Stimulated activated CD8-positive, alpha-beta memory T cell treated with anti-CD3 and anti-CD28 coated beads, Interleukin-2, amount 100 ng/mL, for 1 hour (primary cell): ENCODE measurements at places on chromosomes 16 and 17.

DNA sequence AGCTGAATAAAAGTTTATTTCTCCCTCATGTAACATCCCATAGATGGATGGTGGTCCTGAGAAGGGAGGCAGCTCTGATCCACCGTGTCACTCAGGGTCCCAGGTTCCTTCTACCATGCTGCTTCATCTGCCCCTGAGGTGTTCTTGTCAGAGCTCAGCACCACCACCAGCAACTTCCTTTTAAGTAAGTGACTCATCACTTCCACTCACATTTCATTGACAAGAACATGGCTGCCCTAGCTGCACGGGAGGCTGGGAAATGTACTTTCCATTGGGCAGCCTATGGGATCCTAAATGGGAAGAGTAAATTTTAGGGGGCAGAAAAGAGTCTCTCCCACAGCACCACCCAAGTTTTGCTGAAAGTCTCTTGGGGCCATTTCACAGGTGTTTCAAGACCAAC, 134.7 kb downstream of the USP31 start:
- DNase-seq = no peak

- no peak for DNase-seq
Observed at GRCh38 chr16:4548124-4548523, 8.0 kb upstream of the C16orf96 start.

DNA sequence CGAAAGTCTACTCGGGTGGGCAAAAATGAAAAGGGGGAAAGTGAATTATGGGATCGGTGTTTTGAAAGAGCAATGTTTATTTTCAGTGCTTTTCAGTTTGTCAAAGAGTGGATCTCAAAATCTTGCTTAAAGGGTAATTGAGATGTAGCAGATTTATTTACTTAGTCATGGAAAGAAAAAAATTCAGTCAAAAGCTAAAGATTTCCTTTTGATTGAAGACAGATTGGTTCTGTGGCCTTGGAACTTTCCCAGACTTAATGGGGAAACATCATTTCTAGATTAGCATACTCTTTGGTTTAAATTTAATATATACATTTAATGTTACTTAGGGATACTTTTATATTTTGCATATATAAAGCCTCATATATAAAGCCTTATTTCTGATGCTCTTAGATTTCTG, 20.6 kb downstream of the PRKAR1A start:
- DNase-seq = no peak

GRCh38 chr17:50797135-50797810, 30.0 kb upstream of the ANKRD40CL start:
- no peak for DNase-seq

DNA sequence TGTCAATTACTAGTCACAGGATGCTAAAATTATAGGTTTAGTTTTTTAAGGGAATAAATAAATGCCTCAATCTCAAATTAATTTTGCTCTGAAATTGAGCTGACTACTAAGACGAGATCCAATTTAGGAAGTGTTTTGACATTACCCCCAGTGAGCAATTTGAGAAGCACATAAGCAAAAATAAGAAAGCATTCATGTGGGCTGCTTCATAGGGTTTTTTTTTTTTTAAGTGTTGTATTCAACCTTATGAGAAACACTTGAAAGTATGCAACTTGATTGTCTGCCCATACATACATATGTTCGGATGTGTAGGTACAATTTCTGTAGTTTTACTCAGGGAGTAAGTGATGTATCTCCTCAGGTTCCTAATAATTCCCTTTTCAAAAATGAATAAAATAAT, 77.6 kb downstream of the PRKCA start:
- DNase-seq = no peak

- DNase-seq = no peak
Observed at GRCh38 chr17:1056761-1057160, 59.8 kb downstream of the TIMM22 start.

DNA sequence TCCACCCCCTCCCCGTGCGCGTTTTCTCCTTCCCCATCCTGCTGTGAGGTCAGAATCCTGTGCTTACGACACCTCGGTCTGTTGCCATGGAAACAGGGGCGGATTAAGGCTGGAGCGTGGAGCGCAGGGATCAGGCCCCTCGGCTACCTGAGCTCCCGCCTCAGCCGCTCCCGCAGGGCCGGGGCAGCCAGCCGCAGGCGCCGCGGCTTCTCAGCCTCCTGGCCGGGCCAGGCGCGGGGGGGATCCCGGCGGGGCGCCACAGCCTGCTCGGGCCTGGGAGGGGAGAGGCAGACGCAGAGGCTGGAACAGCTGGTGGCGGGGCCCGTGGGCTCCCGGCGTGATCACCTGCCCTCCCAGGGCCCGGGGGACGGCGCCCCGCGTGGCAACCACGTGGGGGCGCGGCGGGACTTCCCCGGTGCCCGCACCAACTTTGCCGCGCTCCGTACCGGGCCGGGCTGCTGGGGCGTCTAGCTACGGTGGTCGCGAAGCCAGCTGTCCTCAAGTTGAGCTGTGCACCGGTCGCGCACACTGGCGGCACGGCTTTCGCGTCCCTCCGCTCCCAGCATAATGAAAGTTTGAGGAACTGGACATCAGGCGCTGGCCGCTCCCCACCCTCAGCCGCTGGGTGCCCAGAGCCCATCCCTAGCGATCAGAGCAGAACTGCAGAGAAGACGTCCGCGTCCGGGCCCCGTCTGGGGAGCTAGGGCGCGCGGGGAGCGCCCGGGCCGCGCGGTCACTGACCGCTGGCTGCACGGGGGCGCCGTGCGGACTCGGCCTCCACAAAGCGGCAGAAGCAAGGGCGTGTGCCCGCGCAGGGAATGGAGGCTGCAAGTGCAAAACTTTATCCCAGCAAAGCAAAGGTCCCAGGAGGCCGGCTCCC, 1.2 kb downstream of the RTN4RL1 start:
- DNase-seq = no peak

- DNase-seq = no peak
Observed at GRCh38 chr16:71472051-71472450, 10.0 kb upstream of the ZNF23 start.

GRCh38 chr17:58232707-58233156, 5.7 kb upstream of the LPO start:
- DNase-seq = no peak

DNA sequence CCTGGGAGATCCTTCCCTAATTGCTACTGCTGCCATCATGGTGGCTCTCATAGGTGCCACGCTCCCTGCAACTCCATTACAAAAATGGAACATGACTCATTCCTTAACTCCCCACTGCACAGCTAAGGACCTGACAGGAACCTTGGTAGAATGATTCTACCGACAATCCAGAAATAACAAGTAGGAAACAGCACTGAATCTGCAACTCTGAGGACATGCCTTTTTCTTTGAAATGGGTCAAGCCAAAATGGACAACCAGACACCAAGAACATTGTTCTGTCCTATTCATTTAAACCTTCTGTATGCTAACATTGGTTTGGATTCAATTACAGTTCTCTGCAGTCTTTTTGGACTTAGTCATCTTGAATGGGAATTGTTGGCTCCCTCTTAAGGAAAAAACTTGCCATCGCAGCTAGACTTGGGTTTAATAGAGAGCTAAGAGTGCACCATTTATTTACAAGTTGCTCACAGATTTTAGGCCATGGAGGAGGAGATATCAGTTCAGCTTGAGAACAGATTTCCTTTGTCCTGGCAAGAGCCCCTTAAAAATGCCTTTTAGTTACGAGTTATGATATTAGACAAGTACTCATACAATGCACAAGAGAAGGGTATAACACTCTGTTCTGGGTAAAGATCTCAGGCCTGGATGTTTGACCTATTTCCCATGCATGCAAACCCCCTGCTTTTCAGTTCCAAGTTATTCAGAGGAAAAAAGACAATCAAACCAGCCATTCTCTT, 20.9 kb upstream of the NSRP1 start:
- DNase-seq = no peak

- no peak for DNase-seq
Observed at GRCh38 chr17:7258731-7259554, 3.3 kb downstream of the CLDN7 start.

DNA sequence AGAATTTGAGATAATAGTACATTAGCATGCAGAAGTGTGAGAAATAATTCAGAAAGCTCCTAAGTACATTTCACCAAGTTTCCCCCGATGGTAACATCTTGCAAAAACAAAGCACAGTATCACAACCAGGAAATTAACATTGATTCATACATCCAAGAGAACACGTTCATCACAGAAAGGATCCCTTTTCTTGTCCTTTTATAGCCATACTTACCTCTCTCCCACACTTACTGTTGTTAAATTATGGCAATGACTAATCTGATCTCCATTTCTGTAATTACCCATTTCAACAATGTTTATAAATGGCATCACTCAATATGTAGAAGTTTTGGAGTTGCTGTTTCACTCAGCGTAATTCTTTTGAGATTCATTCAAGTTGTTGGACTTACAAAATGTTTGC, 1260.0 kb downstream of the CDH8 start:
- no peak for DNase-seq

GRCh38 chr17:34989473-34989872, 9.2 kb downstream of the LIG3 start:
- DNase-seq = no peak

DNA sequence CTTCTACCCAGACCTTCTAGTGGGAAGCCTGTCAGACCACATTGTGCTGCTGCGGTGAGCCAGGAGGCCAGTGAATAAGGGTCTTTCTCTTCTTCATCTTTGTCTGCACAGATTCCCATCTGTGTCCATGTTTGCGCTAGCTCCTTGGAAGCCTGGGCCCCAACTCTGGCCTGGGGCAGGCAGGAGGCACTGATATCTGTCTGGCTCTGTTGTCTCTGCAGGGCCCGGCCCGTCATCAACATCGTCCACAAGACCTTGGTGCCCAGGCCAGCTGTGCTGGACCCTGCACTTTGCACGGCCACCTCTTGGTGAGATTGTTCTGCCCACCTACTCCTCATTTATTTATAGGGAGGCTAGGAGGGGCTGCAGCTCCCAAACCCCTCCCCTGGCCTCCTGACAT, 18.3 kb downstream of the ITGA3 start:
- DNase-seq = no peak

GRCh38 chr16:3495176-3495575, at the start of gene C16orf90:
C16orf90 (minus strand) TSS chr16:3495489; CDS start chr16:3495421, 68 bp downstream.
- DNase-seq = no peak

DNA sequence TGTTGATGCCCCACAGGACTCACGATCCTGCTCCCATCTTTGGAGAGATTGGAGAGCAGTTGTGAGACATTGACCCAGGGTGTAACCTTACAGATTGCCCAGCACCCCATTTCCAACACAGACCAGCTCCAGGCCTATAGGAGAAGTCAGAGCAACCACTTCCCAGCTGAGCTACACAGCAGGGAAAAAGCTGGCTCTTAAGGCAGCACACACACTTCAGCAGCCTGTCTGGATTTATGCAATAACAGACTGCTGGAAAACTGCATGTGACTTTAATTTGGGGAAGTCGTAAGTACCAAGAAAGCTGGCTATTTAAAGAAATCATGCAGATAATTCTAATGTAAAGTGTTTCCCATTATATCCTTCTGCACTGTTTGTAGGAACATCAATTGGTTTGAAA, 30.8 kb downstream of the NOG start:
- no peak for DNase-seq

- no peak for DNase-seq
Observed at GRCh38 chr16:81686391-81687130, 92.5 kb upstream of the PLCG2 start.

DNA sequence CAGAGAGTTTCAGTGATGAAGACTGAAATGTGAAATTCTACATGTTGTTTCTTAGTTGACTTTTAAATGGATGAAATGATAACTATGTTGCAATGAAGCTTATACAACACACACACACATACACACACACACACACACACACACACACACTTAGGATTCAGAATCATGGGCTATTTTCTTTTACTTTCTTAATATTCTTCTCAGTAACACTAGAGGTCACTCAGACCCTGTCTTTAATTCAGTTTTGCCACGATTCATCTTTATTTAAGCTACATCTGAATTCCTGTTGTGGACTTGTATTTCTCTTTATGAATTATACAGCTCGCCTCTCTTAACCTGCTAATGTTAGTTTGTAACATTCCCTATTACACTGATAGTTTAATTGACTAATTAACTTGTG, 109.6 kb upstream of the GOT2 start:
- no peak for DNase-seq

- no peak for DNase-seq
Observed at GRCh38 chr16:19316846-19317245, 31.3 kb downstream of the CLEC19A start.

- no peak for DNase-seq
Observed at GRCh38 chr17:74190807-74191406, 12.6 kb upstream of the RPL38 start.

- no peak for DNase-seq
Observed at GRCh38 chr16:75075688-75076268, 40.8 kb downstream of the LDHD start.

DNA sequence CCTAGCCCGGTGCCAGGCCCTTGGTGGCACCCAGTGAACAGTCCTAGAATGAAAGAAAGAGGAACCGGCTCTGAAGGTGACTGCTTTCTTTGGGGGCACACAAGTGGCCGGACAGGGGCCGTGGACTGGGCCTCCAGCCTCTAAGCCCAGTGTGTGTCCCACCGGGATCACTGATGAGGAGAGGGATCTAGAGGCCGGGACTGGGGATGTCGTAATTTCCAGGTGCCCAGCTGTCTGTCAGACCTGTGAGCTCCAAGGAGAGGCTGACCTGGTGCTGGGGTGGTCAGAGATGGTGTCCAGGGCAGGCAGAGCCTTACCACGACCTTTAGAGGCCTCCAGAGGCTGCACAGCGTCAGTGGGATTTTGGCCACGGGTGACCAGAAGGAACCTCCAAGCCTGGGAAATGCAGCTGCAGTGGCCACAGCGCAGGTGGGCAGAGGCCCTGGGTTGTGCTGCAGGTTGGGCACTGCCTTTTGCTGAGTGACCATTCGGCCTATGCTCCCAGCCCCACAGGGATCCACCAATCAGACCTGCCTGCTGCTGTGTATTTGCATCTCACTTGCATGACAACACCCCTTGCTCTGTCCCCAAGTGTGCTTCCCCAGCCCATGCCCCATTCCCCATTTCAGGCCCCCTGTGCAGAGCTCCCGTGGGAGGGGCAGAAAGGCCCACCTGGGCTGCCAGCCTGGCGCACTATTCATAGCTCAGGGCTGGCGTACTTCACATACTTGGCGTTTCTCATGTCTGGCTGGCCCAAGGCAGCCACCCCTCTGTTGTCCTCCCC, 12.5 kb downstream of the ARHGAP23 start:
- DNase-seq = no peak

DNA sequence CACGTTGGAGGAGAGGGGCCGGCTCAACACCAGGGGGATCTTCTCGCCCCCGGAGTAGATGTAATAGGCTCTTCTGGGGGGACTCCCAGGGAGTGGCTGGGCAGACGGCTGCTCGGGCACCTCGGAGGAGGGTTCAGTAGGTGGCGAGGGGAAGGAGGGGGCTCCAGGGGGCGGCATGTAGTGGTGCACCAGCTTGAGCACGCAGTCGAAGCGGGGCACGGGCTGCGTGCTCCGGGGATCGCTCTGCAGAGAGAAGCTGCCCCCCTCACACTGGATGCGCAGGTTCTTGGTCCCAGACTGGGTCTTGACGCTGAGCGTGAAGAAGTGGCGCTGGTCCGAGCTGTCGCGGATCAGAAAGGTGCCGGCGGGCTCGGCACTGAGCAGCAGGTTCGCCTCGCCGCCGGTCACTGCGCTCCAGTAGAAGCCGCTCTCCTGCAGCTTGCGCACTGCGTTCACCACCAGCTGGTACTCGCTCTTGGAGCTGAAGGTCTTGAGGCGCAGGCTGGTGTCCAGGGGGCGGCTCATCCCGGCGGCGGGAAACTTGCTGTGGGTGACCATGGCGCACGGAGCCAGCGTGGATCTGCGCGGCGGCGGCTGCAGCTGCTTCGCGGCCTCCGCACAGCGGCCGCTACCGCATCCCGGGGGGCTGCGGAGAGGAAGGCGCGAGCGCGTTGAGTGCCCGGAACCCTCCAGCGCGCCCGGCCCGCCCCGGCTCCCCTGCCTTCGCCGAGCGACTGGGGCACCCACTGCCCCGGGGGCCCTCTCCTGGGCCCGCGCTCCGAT, 1.1 kb downstream of the SOCS3 start:
- DNase-seq = no peak
